Glutamatergic neuron (in vitro differentiated cells): ENCODE measurements at places on chromosomes 11 and 22.

GRCh38 chr11:133893381-133893780 is 48.1 kb upstream of the SPATA19 start:
- no peak for DNase-seq

DNA sequence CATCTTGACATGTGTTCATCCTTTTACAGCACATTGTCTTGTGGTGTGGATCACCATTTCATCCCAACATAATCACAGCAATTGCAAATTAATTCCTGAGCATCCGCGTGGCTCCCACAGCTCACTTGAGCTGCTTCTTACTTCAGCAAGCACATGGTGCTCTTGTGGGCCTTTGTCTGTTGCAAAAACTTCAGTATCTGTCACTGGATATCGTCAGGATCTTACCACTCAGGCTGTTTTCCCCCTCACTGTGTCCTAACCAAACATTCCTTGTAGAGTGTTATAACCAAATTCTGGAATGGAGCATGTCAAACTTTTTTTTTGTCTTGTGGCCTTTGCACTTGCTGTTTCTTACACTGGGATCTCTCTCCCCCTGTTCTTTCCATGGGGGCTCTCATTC is 683.1 kb upstream of the ARHGAP42 start:
- DNase-seq, result no peak

GRCh38 chr22:49589301-49589700 is 238.4 kb downstream of the BRD1 start:
- no peak for DNase-seq

DNA sequence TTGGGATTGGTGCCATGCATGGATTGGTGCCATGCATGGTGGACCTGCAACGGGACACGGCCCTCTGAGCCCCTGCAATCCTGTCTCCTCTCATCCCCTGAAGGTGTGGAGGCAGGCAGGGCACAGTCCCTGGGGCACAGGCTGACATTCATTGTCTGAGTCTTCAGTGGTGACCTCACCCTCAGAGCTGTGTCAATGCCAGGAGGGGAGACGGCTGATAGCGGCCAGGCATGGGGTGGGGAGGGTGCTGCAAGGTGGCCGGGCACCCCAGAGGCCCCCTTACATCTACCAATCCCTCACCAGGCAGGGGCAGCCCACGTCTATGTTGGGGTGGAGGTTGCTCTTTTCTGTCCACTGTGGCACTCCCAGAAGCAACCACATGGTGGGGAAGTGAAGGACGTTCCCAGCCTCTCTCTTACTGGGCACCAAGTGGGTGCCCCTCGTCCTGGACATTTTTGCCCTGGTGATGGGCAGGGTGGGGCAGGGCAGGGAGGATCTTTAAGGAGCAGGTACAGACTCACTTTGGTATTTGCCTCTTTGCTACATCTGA is 47.6 kb downstream of the NECTIN1 start:
- DNase-seq, result no peak

DNA sequence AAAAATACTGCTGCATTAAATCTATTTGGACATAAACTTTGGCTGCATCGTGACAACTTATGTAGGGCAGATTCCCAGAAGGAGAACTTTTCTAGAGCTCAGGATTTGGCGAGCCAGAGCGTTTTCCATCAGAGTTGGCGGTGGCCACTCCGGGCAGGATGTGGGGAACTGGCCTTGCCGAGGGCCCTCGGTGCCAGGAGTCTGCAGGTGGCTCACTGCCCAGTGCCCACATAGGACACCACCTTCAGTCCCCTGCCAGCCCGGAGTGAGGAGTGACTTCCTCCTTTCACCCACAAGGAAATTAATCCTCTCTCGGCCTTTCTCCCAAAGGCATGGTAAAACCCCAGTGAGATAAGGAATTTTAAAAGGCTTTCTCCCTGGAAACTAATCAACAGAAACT is 1.6 kb upstream of the LGALS2 start:
- DNase-seq, result no peak

DNA sequence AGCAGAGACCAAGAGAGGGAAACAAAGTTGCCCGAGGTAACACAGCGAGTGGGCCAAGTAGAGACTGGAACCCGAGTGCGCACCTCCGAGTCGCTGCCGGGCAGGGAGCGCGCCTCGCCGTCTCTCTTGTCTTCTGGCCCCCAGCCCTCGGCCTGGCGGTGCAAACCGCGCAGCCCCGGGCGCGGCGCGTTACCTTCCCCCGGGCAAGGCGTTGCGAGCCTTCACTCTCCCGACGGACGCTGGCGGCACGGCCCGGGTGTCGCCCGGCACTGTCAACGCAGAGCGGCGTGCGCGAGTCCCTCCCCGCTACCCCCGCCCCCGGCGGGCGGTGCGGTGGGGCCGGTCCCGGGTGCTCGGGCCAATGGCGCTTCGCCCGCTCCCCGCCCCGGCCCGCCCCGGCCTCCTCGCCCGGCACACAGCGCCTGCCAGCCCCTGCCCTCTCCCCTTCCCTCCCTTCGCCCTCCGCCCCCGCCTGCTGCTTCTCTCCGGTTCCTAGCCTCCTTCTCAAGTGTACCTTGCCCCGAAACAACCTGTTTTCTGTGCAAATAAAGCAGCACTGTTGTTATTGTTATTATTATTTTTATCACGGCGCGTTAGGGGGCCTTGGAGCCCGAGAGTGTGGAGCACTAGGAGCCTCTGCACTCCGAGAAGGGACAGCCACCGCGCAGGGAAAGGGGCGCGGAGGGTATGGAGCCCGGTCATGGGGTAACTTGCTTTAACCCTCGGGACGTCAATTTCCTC is at the start of gene SYTL2:
Gene SYTL2 (minus strand): TSS at position 271 of the 741 bp plus-strand sequence. CDS start 53,416 bp downstream, outside the sequence.
- peak; percentile 69 for DNase-seq

GRCh38 chr11:108313444-108313843 is 90.6 kb downstream of the ATM start:
- no peak for DNase-seq

- no peak for DNase-seq
Observed at GRCh38 chr11:120978701-120979100, 45.2 kb upstream of the TBCEL start.

GRCh38 chr22:27672721-27673418 is 128.7 kb downstream of the MN1 start:
- no peak for DNase-seq

- no peak for DNase-seq
Observed at GRCh38 chr11:10050561-10050960, 243.5 kb downstream of the SBF2 start.

DNA sequence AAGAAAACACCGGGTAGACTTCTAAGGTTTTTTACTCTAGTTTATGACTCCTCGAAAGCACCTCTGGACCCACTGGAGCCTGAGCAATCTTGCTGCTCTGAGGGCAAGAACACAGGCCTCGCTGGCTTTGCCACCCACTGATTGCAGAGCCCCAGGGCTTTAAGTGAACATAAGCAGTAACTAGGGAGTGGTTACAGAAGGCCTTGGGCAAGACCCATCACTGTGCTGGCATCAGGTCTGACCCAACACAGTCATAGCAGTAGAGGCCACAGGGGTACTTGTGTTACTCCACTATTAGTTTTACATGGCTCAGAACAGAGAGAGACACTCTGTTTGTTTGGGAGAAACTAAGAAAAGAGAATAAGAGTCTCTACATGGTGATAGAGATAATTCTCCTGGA is 684.5 kb downstream of the FAM181B start:
- no peak for DNase-seq

GRCh38 chr11:1864231-1864630 is 11.3 kb downstream of the LSP1 start:
- no peak for DNase-seq

DNA sequence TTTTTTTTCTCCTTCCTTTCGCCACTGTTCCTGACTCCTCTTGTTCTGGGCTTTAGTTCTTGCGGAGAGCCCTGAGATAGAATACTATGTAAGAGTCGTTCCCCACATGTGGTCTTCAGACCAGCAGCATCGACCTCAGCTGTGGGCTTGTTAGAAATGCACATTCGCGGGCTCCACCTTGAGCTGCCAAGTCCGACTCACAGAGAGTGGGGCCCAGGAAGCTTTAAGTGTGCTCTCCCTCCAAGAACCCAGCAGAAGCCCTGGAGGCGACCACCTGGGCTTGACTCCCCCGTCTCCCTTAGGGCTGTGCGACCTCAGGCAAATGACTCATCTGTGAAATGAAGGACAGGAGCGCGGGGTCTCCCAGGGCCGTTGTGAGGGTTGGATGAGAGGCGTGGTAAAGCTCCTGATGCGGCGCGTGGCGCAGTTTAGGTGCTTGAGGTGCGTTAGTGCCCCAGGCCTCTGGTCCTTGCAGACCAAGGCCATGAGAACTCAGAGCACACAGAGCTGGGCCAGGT is 18.8 kb downstream of the SAMM50 start:
- no peak for DNase-seq

DNA sequence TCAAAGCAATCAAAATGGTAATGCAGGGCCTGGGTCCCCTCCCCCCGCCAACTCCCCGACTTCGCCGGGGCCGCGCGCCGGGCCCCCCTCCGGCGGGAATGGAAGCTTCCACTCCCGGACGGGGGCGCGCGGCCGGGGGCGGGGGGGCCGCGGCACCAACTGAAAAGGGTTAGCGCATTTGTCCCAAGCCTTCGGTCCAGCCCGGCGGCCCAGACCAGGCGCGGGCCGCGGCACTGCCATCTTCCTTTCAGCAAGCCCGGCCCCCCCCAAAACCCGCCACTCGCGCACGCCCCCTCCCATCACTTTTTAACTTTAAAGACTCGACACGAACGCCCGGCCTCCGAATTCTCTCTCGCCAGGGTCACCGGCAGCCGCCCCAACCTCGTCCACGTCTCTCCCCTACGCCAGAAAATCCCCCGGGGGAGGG is 2.8 kb downstream of the PHF21B start:
- DNase-seq, result no peak

DNA sequence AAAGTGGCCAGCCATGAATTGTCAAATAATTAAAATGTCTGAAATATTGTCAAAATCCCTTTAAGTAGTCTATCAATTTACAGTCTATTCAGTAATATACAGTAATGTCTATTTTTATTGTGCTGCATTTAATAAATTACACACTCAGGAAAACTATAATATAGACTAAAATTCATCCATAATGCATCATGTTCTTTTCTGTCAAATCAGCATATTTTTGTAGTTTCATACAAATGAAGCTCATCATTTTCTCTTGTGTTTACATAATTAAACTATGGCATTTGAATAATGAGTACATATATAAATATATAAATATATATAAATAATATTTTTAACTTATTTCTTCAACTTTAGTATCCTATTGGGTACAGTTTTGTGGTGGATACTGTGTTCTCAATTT is 868.7 kb upstream of the CHORDC1 start:
- no peak for DNase-seq

DNA sequence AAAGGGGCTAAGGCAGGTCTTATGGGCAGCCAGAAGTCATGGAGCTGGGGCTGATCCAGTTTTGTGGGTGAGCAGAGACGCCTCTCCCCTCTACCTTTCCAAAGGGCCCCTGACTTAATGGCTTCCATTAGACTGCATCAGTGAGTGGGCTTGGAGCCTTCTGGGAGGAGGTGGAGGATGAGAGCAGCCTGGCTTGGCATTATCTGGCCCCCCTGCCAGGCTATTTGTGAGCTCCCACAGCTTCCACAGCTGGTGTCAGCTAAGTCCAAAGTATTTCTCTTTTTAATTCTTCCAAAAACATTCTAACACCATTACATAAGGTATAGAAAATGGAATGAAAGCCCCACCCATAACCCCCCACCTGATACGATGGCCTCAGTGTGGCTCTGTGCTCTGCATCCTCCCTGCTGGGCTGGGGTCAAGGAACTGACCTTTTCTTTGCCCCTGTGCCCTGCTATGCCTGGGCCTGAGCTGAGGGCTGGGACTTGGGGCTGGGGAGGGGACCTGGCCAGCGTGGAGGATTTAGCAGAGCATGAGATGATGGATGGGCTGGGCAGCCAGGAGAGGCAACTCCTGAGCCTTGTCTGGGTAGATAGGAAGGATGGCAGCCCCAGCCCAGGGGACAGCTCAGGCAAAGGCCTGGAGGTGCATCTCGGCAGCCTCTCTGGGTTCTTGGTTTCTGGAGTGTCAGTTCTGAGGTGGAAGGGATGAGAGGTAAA is 4.0 kb downstream of the AIFM3 start:
- DNase-seq, result no peak

- peak; percentile 93 for DNase-seq
Observed at GRCh38 chr11:615504-616319, at the start of gene IRF7. Gene IRF7, minus strand, starts transcription at chr11:615950. Its CDS starts 586 bp downstream, at chr11:615364.

DNA sequence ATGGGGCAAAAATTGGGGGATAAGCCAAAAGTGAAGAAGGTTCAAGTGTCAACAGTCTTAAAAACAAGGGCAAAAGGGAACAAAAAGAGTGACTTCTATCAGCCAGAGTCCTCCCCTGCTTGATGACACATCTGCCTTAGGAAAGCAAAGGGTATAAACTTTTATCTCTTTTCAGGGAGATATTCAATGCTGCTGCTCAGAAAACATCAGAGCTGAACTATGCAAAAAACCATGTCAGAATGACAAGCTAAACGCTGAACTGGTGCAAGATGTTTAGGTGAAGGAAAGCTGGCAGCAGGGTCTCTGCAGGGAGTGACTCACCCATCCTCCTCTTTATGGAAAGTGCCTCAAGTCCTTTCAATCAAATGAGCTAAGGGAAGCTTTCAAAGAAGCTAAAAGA is 24.7 kb downstream of the ALG9 start:
- no peak for DNase-seq

GRCh38 chr22:30212996-30213441 is 33.5 kb downstream of the LIF start:
- no peak for DNase-seq

DNA sequence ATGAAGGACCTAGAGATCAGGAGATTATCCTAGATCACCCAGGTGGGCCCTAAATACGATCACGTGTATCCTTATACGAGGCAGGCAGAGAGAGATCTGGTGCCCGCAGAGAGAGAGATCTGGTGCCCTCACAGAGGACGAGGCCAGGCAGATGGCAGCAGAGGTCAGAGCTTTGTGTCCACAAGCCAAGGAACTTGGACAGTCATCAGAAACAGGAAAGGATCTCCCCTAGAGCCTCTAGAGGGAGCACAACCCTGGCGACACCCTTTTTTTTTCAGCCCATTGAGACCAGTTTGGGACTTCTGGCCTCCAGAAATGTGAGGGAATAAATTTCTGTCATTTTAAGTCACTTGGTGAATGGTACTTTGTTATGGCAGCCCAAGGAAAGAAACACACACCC is 25.5 kb upstream of the TIMP3 start:
- no peak for DNase-seq

DNA sequence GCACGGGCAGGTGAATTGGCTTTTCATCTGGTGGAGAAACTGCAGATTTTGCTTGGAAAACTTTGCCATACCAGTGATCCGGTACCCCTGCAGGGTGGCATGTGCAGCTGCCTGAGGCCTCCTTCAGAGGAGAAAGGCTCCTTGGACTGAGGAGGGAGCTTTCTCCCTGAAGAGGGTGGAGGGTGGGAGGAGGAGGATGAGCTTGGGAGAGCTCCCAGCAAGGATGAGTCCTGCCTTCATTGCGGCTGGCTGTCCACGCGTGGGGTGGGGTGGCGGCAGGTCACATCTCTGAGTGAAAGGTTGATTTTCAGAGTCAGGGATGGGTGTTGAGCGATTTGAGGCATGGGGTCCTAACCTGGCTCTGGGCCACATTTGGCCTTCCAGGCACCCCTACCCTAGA is 96.8 kb downstream of the GRAMD1B start:
- no peak for DNase-seq

GRCh38 chr22:36887162-36887561 is 26.3 kb upstream of the CSF2RB start:
- no peak for DNase-seq
